ENCODE measurements at places on chromosomes 6 and 20. TPM values are rescaled to one million over a fixed set of nuclear protein-coding genes. Genes with fewer than 3 reads are reported as not detected.

GRCh38 chr6:110756817-110757216, 58.5 kb downstream of the CDK19 start:
- no peak for DNase-seq

Gene L3MBTL3
- total RNA-seq: 3.3 TPM

- DNase-seq: no peak
Observed at GRCh38 chr6:37241775-37242428, 15.7 kb upstream of the TBC1D22B start.

Gene BMP5
- total RNA-seq: 0.26 TPM

Gene DEFB132
- total RNA-seq: not detected

DNA sequence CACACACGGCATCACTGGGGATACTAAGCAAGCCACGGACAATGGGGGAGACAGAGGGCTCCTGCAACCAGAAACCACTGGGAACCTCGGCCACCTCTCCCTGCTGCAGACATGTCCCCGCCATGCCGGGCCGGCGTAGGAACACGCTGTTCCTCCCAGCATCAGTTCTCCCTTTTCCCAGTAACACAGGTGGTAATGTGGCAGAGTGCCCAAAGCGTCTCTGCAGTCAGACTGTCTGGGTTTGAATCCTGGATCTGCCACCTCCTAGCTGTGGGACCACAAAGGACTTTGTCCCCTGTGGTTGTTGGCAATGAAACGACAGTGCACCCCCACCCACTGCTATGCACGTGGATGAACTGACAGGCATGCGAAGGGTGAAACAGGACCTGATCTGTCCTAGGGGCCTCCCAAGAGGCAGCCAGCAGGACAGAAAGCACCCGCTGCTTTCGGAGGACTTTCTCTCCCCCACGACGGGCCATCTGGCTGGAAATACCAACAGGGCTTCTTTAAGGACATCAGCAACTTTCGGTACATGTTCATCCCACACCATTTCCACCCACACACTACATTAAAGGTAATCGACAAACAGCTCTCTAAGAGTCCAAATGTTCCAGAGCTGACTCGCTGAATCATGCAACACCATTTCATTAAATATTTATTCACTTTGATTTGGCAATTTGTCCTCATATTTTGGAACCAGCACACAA, 74.1 kb downstream of the SULF2 start:
- no peak for DNase-seq

GRCh38 chr6:11888727-11889126, 110.1 kb upstream of the ADTRP start:
- DNase-seq: no peak

- DNase-seq: no peak
Observed at GRCh38 chr6:75505424-75505823, 11.8 kb upstream of the FILIP1 start.

GRCh38 chr20:36447101-36447500, 94.2 kb upstream of the MYL9 start:
- DNase-seq: no peak

Gene TMC2
- total RNA-seq: not detected

Gene ACTR5
- total RNA-seq: 9.6 TPM

Gene DAAM2
- total RNA-seq: 55.9 TPM

DNA sequence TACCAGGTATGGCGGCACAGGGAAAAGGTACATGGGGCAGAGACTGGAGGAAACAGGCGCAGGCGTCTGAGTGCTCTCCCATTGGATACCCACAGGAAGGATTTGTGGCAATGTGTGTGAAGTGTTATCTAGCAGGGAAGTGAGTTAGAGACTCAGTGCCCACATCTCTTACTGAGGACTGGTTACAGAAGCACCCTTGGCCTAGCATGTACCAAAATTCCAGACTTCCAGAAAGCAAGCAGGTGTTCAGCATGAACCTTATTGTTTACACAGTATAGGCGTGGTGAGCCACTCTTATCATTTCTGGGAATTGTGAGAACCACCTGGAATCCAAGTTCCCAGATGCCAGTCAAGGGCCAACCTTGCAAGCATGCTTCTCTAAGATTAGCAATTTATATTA, 14.2 kb downstream of the MANBAL start:
- DNase-seq: no peak

- no peak for DNase-seq
Observed at GRCh38 chr6:137490006-137490905, 3.9 kb downstream of the OLIG3 start.

- no peak for DNase-seq
Observed at GRCh38 chr20:42530855-42531448, 658.8 kb downstream of the PTPRT start.

GRCh38 chr6:119237177-119237715, 112.3 kb downstream of the MAN1A1 start:
- no peak for DNase-seq

Gene POU3F2
- not detected for total RNA-seq

Gene GINM1
- 16.8 TPM for total RNA-seq

DNA sequence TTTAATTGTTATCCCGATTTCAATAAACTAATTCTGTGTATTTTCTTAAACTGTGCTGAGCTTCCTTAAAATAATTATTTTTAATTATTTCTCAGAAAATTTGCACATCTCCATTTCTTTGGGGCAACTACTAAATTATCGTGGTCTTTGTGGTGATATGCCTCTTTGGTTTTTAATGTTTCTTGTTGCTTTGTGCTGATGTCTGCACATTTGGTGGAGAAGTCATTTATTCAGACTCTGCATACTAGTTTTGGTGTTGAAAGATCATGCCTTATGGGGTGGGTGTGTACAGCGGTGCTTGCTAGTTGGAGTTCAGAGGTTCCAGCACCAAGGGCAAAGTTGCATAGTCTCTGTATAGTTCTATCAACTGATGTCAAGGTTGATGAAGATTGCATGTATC, 253.2 kb downstream of the MEI4 start:
- no peak for DNase-seq

Gene BPIFB1
- 4.3 TPM for total RNA-seq

GRCh38 chr20:12040261-12040660, 122.6 kb downstream of the BTBD3 start:
- no peak for DNase-seq

DNA sequence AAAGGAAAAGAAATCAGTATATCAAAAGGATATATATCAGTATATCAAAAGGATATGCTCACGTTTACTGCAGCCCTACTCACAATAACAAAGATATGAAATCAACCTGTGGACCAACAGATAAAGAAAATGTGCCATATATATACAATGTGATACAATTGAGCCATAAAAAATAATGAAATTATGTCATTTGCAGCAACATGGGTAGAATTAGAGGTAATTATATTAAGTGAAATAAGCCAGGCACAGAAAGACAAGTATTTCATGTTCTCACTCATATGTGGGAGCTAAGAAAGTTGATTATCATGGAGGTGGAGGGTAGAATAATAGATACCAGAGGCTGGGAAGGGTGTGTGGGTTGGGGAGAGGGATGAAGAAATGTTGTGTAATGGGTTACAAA, 102.9 kb upstream of the MARCKS start:
- no peak for DNase-seq

- DNase-seq: no peak
Observed at GRCh38 chr20:25623225-25623735, 534 bp downstream of the NANP start.

DNA sequence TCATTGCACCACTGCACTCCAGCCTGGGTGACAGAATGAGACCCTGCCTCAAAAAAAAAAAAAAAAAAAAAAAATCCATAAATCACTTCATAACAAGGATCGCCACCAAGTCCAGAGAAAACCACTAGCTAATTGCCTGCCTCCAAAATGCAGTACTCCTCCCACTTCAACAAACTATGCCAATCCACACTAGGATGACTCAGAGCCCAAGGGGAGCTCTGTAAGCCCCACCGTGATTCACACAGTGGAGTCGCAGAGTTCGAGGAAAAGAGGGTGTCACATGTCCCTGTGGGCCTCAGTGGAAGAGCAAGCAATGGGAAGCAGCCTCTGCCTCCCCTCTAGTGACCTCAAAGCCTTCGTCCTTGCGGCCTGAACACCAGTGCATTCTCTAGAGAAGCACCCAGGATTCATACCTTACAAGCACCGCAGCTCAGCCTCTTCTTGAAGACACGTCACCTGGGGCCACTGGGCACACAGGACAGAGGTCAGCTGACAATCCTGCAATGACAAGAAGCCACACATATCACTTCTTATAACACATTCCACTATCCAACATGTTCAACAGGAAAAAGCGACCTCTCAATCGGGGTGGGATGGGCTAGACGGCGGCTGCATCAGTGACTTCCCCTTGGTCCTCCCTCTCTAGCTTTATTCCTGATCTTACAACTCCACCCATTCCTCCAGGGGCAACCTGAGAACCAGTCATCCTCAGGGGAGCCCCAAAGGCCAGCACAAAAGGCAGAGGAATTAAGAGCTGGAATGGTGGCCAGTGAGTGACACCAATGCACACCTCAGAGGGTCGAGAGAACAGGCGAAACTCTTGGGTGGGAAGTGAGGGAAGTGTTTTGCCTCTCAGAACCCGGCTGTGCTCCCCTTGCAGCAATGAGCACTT, 8.9 kb downstream of the SNHG17 start:
- DNase-seq: no peak

- no peak for DNase-seq
Observed at GRCh38 chr6:31771992-31772358, 5.2 kb downstream of the VWA7 start.

DNA sequence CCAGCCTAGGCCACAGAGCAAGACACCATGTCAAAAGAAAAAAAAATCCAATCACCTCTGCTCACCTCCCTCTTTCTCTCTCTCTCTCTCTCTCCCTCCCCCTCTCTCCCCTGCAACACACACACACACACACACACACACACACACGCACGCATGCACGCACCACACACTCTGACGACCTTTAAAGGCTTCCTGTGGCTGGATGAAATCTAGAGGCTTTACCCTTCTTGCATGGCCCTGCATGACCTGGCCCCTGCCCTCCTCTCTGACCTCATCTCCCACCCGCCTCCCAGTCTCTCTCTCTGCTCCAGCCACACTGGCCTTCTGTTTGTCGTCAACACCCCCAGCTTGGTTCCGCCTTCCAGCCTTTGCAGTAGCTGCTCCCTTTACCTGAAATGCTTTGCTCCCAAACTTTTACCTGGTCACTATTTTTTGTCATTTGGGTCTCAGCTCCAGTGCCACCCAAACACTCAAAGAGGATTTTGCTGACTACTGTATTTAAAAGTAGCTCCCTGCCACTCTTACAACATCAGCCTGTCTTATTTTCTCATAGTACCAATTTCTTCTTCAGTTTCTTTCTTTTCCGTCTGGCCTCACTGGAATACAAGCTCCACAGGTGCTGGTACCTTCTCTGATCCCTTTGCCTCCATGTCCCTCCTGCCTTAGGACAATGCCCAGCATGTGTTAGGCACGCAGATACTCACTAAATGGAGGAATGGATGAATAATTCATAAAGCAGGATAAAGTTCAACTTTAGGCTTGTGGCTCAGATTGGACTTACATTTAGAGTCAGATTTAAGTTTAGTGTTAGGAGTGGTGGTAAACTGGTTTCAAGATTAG, 4.3 kb upstream of the LTA start:
- no peak for DNase-seq

DNA sequence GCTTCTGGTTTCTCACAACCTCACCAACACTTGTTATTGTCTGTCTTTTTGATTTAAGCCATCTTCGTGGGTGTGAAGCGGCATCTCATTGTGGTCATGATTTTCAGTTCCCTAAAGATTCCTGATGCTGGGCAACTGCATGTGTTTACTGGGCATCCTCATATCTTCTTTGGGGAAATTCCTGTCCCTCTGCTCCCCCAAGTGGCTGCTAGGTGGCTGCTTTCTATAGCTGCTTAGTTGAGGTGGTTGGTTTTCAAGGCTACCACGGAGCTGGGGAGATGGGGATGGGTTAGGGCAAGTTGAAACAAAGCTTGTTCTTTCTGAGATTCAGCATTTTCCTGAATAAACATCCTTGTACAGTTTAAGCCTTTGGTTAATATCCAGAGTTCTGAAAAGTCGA, 403.9 kb upstream of the SULF2 start:
- no peak for DNase-seq

DNA sequence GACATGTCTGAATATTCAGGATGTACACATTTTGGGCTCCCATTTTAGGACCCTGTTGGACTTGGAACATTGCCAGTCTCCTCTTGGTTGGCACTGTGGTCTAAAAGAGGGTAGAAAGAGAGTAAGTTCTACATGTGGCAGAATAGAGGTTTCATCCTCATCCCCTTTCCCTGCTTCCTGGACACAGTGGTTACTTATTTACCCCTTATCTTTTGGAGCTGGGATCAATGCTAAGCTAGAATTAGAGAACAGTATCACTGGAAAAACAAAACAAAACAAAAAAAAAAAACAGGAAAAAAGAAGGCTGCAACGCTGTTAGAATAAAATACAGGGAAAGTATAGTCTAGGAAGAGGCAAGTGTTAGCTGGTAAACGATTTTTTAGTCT, 790.6 kb downstream of the MAFB start:
- no peak for DNase-seq

GRCh38 chr6:138386897-138387296, 9.2 kb downstream of the SMIM28 start:
- no peak for DNase-seq

- no peak for DNase-seq
Observed at GRCh38 chr20:62486484-62486883, 10.7 kb upstream of the GATA5 start.

Gene LRFN2
- 0.31 TPM for total RNA-seq

GRCh38 chr6:129146902-129147301, 264.0 kb downstream of the LAMA2 start:
- no peak for DNase-seq

- no peak for DNase-seq
Observed at GRCh38 chr6:89295981-89296380, 19.1 kb downstream of the GABRR2 start.

DNA sequence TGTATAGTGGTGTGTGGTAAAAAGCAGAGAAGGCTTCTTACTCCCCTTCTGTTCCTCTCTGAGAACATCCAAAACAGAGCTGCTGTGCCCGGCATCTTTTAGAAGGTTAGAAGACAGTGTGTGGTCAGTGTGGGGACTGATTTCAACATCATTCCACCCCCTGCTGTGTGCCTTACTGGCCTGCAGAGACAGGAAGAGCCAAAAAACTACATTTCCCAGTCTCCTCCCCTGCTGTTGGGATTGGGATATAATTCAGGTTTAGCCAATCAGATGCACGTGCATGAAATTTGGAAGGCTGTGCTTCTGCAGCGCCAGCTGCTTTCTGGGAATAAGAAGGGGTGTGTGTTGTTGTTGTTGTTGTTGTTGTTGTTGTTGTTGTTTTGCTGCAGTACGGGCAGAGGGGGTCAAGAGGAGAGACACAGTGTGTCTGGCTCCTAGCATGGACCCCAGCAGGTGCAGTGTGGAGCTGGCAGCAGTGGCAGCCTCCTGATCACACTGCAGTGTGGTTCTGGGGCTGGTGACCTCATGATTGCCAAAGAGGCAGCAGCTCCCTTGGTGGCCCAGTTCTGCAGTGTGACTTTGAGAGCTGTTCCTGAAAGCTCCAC, 74.7 kb downstream of the MRPL14 start:
- DNase-seq: no peak

- DNase-seq: no peak
Observed at GRCh38 chr6:36289281-36289878, 19.5 kb downstream of the PNPLA1 start.

DNA sequence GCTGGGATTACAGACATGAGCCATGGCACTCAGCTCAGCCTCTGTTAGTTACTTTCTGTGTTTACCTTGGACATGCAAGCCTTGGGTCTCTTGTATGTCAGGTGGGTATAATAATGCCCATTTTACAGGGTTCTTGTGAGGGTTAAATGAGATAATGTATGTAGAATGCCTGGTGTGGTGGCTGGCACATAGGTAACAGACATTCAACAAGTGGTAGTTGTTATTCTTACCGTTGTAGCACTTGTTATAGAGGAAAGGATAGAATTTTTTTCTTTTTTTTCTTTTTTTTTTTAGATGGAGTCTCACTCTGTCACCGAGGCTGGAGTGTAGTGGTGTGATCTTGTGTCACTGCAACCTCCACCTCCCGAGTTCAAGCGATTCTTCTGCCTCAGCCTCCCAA, 8.0 kb upstream of the KIF13A start:
- no peak for DNase-seq
